ENCODE measurements at places on chromosomes 2 and 18.

DNA sequence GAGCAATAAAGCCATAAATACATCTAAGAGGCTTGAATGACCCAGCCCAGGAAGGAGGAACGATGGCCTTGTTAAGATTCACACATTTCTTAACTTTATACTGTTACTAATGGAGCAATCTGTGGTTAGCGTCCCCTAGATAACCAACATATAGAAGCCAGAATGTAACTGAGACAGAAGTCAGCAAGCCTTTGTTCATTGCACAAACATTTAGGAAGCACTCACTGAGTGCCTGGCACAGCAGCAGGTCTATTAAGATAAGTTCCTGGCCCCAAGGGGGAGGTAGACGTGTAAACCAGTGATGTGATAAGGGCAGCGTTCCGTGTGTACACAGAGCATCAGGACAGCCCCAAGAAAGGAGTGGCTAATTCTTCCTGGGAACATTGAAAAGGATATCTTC is 63.6 kb upstream of the ATL2 start:
- no peak for DNase-seq

GRCh38 chr2:156982615-156983014 is 274.9 kb upstream of the GALNT5 start:
- DNase-seq = no peak

- no peak for DNase-seq
Measured at GRCh38 chr2:36079793-36080192, 275.8 kb upstream of the CRIM1 start.

- no peak for DNase-seq
Measured at GRCh38 chr2:74290466-74291217, 52.6 kb downstream of the SLC4A5 start.

- DNase-seq = no peak
Measured at GRCh38 chr2:209976698-209977385, 25.6 kb upstream of the RPE start.

- DNase-seq = no peak
Measured at GRCh38 chr2:26000561-26001082, 18.3 kb upstream of the KIF3C start.

- no peak for DNase-seq
Measured at GRCh38 chr2:217023611-217024010, 163.7 kb upstream of the TNP1 start.

DNA sequence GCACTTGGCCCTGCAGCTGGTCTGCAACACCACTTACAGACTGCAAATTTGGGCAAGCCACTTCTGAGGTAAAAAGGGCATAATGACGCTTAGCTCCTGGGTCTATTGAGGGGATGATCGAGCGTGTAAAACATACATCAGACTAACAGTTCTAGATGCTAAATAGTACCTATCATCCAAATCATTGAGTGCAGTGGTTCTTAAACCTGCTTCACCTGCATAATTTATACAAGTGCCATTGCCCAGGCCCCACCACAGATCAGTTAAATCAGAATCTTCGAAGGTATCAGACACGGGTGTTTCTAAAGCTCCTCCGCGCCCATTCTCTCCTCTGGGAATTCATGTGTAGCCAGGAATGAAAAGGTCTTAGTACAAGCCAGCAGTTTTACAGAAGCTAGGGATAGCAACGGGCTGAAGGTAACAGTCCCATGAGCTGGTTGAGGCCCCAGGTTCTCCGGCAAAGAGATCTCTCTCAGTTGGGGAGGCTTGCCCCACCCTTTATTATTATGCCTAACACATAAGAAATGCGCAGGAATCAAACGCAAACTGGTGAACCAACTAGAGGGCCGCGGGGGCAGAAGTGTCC is 737 bp upstream of the RNF181 start:
- DNase-seq = no peak

DNA sequence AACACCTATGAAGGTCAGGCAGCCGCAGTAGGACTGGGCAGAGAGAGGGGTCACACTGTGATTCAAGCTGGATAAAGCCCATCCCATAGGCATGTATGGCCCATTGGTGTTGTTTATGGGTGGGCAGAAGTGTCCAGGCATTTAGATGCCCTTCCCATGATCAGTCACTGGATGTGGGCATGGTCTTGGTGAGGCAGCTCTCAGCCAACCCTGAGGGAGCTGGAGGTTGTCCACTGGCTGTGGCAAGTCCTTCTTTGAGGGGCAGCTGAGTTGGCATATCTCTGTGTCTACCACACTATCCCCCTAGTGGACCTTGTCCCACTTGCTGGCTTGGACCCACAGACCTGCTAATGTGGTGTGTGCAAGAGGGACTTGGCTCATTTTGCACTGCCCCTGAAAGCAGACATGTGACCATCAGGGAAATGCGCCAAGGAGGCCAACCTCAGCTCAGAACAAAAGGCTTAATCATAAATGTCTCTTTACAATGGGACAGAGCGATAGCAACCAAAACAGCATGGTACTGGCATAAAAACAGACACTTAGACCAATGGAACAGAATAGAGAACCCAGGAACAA is 82.0 kb downstream of the TMEM17 start:
- DNase-seq = no peak

GRCh38 chr2:107529146-107529545 is 297.5 kb upstream of the RGPD4 start:
- peak; percentile 72 for DNase-seq

DNA sequence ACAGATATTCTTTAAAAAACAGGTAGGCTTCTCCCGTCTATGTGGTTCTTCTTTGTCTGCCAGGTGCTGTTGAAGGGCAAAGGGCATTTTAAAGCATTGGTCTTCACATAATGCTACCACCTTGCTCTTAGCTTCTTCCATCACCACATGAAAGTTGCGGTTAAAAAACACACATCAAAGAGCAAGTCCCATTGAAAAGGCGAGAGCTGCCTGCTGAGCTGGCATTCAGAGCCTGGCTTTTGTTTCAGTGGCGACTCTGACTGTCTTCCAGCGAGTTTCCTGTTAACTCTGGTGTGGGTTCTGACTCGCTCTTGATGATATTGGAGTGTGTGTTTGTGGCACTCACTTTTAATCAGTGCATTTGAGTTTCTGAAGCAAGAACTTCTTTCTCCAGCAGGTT is 624.9 kb upstream of the FANCL start:
- no peak for DNase-seq

- no peak for DNase-seq
Measured at GRCh38 chr2:142857256-142858164, 20.0 kb upstream of the KYNU start.

GRCh38 chr2:160420711-160421110 is 72.9 kb downstream of the RBMS1 start:
- no peak for DNase-seq

DNA sequence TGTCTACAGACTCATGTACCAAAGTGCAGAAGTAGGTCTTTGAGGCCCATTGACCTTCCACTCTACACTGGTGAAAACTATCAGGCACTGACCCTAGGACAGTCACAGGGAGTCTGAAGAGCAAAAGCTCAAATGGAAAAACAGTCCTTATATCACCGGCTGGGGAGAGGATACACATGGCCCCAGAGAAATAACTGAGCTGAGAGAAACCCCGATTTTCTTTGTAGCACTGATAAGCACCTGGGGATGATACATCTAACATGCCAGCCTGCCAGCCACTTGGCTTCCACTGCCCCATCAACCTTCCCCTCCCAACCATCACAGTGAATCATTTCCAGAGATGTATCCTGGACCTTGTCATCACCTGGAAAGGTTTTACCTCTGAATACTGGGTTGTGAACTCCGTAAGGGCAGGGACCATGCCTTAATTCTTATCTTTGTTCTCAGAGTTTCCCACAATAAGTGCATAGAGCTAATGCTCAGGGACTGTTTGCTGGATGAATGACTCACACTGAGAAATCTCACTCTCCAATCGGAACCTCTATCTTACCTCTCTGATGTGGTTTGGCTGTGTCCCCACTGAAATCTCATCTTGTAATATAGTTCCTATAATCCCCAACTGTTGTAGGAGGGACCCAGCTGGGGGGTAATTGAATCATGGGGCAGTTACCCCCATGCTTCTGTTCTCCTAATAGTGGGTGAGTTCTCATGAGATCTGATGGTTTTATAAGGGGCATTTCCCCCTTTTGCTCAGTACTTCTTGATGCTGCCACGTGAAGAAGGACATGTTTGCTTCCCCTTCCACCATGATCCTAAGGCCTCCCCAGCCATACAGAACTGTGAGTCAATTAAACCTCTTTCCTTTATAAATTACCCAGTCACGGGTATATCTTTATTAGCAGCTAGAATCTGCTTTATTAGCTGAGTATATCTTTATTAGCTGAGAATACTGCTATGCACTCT is 37.1 kb downstream of the EVA1A start:
- no peak for DNase-seq

- no peak for DNase-seq
Measured at GRCh38 chr2:48016225-48017019, 110.1 kb upstream of the FBXO11 start.

GRCh38 chr2:190379249-190379964 is 28.7 kb upstream of the MFSD6 start:
- no peak for DNase-seq

GRCh38 chr2:231053846-231054245 is 2.8 kb upstream of the PSMD1 start:
- no peak for DNase-seq

DNA sequence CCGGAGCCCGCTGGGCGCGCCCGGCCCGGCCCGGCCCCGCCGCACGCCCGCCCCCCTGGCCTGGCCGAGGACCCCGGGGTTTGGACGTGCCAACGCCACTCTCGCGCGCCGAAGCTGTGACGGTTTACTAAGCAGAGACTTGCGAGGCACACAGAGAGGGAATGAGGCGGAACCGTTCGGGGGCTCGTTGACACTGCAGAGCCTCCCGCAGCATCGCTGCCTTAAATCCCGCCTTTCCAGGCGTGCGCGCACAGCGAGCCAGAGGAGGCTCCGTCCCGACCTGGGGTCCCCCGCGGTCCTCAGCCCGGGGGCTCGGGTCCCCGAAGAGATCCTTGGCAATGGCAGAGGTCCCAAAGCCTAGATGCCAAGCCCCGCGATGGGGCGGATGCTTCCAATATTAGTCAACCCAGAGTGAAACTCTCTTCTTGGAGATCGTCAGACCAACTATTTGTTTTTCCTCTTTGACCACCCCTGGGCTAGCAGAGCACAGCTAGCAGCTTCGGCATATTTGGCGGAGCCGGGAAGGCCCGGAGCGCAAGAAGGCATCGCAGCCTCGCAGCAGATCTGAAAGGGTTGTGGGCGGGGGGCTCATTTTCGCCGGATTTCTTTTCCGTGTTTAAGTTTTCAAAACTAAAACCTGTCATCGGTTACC is at the start of gene ZNF385B:
Gene ZNF385B, minus strand, starts transcription at position 197 of the 652 bp plus-strand sequence.
- no peak for DNase-seq

GRCh38 chr18:72866901-72867745 is 664 bp downstream of the NETO1 start:
- peak; percentile 22 for DNase-seq

DNA sequence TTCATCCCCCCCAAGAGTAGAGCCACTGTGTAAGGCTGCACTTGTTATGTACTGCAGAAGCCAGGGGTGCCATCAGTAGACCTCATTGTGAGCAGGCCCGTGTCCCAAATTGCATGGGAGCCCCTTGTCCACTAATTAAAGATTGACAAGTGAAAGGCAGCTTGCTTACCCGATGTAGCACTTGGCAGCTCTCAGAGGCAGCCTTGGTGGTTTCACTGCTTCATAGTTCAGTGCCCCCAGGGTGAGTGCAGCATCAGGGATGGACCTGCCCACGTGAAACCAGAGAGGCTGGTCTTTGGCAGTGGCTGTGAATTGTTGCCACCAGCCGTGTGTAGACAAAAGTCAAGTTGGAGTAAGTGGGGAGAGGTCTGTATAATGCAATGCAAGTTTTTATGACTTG is 13.3 kb downstream of the TUBB6 start:
- no peak for DNase-seq

GRCh38 chr2:190137561-190137960 is 75.0 kb upstream of the MSTN start:
- no peak for DNase-seq

- no peak for DNase-seq
Measured at GRCh38 chr2:121663434-121663833, 14.2 kb upstream of the CLASP1 start.

DNA sequence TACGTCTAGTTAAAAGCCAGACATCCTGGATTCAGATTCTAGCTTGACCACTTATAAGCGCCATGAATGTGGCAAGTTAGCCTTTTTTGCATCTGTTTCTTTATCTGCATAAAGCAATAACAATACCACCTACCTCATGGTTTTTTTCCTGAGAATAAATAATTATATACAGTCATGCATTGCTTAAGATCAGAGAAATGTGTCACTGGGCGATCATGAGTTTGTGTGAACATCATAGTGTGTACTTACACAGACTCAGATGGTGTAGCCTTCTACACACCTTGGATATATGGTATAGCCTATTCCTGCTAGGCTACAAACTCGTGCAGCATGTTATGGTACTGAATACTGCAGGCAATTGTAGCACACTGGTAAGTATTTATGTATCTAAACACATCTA is 84.7 kb upstream of the PELI1 start:
- no peak for DNase-seq

GRCh38 chr18:41768467-41768866 is 186.6 kb upstream of the PIK3C3 start:
- DNase-seq = no peak

DNA sequence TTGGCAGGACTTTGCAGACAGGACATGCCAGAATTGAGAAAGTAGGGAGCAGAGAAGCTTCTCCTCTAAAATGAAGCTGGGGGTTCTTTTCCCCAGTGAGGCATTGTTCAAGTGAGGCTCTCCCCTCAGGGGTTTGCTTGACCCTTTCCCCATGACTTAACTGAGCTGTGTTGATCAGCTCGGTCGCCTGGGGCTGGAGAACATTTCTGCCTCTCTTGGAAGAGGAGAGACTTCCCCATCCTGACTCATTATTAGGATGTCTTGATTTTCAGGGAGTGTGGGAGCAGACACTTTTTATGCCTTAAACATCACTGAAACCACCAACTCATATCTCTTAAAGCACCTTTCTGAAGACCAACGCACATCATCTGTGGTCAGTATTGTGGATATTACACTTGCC is 27.9 kb upstream of the GLI2 start:
- DNase-seq = no peak

DNA sequence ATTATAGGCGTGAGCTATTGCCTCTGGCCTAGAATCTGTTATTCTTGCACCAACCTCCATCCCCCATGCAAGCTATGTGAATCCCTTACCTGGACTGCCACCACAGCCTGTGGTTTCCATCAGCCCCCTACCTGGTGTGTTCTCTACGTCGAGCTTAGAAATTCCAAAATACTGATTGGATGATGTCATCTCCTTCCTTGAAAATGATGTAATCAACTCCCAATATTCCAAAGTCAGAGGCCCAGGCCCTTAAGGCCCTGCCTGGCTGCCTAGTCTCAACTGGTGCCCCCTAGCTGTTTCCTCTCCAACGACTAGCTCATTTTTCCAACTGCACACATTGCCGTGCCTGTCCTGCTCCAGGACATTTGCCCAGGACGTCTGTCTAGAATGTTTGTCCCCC is 41.3 kb upstream of the GBX2 start:
- DNase-seq = no peak

- DNase-seq = no peak
Measured at GRCh38 chr2:146003337-146003736, 1483.4 kb upstream of the ZEB2 start.

- DNase-seq = no peak
Measured at GRCh38 chr2:161355106-161355505, 46.9 kb downstream of the PSMD14 start.

Data from NCI-H446 (cell line).